Activated CD4-positive, alpha-beta memory T cell treated with anti-CD3 and anti-CD28 coated beads, Interleukin-2, amount 10 ng/mL, durations not matched to agents 7 days and 5 days (primary cell): ENCODE measurements at places on chromosomes 11 and 22.
A peak's percentile ranks its signal among the peaks of the same experiment; 100 is the strongest.

DNA sequence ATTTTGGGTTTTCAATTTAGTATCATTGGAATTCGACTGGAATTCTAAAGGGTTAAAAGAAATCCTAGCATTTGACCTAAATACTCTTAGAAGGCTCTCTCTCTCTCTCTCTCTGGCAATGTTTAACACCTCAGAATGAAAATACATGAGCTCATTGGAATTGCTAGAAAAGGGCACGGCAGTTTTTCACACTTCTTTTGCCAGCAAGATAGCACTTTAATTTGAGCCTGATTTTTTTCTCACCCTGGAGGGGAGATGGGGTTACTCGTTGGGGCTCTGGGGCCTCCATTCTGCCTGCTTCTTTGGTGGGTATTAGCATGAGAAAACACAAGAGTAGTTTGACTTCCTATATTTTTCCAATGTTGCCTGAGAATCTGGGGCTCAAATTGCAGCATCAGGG is 22.8 kb upstream of the CLMP start:
- peaks cover 31% of the 10 kb centered on the region for H3K27me3 ChIP-seq
- H3K4me1 ChIP-seq: no peaks in the 10 kb centered on the region
- H3K4me3 ChIP-seq: no peak overlapping the region
- H3K36me3 ChIP-seq: no peaks in the 10 kb centered on the region
- no peak for DNase-seq

- H3K27ac ChIP-seq: no peak overlapping the region
- no peak overlapping the region for H3K4me3 ChIP-seq
- no peaks in the 10 kb centered on the region for H3K4me1 ChIP-seq
- H3K36me3 ChIP-seq: no peaks in the 10 kb centered on the region
These were observed 50.8 kb downstream of the HIPK3 start for GRCh38 chr11:33307984-33308383.

GRCh38 chr22:20536590-20537324 is 29.3 kb downstream of the MED15 start:
- no peak overlapping the region for H3K4me3 ChIP-seq

DNA sequence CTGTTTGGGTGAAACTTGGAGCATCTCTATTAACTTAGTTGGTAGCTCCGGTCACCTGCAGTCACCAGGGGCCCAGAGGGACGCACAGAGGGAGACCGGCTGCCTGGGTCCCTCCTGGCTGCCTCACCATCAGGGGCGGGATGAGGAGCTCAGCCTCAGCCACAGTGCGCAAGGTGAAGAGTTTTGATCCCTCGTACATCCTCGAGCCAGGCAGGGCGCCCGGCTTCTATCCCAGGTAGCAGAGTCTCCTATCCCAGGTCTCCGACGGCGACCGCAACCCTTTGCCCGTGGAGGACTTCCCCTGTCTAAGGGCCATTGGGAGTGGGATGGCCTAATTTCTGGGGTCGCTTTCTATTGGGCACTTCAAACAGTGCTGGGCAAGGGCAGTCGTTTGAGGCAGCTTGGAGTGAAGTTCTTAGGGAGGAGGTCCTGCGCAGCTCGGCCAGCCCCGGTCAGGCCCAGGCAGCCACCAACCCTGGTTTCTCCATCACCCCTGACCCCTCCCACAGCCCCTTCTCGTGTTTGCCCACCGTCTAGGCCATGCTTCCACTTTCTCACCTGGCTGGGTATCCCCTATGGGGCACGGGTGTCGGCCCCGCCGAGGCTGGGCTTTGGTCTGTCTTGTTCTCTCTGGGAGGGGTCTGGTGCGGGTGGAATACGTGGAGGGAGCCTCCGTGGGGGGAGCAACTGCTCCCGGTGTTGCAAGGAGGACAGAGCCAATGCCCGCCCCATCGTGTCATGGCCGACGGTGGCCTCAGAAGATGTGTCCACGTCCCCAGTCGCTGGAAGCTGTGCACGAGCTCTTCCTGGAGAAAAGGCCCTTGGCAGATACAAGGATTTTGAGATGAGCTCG is 3.6 kb upstream of the MRGPRG start:
- DNase-seq: peak; percentile 15
- H3K27me3 ChIP-seq: peaks cover 2% of the 10 kb centered on the region
- H3K27ac ChIP-seq: no peak overlapping the region
- no peak overlapping the region for H3K4me3 ChIP-seq

DNA sequence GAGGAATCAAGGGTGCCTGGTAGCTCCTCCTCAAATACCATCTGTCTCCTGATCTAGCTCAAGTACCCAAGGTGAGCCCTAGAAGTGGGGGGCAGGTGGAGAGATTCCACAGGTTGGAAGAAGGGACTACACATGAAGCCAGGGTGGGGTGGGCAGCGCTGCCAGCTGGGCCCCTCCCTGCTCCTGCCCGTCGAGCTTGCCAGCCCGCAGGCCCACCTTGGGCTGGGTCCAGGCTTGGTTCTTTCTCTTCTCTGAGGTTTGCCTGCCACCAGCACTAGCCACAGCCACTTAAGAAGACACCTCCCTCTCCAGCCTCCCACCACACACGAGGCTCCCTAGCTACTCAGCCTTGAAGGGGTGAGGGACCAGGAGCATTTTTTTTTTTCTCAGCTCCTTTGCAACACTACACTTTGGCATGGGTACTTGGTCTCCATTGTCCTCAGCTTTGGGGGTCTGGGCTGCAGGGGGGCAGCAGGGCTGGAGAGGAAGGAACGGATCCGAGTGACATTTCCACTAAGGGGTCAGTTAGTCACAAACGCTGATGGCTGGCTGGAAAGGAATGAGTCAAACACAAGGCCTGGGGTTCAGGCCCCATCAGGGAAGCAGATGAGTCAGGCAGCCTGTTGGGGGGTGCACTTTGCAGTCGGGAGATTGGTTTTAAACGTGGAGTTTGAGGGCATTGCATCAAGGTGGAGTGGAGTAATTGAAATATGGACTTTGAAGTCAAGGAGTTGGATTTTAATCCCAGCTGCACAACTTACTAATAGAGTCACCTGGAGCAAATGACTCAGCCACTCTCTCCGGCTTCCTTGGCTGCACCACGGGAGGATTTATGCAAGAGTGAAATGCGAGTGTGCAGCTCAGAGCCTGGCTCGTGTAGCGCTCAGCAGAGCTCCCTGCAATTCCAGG is 7.4 kb upstream of the NPTXR start:
- H3K4me1 ChIP-seq: no peaks in the 10 kb centered on the region
- peaks cover 36% of the 10 kb centered on the region for H3K27me3 ChIP-seq
- H3K36me3 ChIP-seq: no peaks in the 10 kb centered on the region
- H3K4me3 ChIP-seq: no peak overlapping the region
- no peak for DNase-seq
- no peak overlapping the region for H3K27ac ChIP-seq

- no peak for DNase-seq
- H3K36me3 ChIP-seq: no peaks in the 10 kb centered on the region
- H3K27me3 ChIP-seq: no peaks in the 10 kb centered on the region
- H3K4me1 ChIP-seq: no peaks in the 10 kb centered on the region
- H3K4me3 ChIP-seq: no peak overlapping the region
These were observed 51.0 kb downstream of the MYO7A start for GRCh38 chr11:77179048-77179447.

- H3K4me1 ChIP-seq: no peaks in the 10 kb centered on the region
- no peak overlapping the region for H3K4me3 ChIP-seq
- DNase-seq: no peak
- H3K27ac ChIP-seq: no peak overlapping the region
- peaks cover 6% of the 10 kb centered on the region for H3K27me3 ChIP-seq
- no peaks in the 10 kb centered on the region for H3K36me3 ChIP-seq
These were observed 38.3 kb upstream of the CCDC34 start for GRCh38 chr11:27401280-27401832.

DNA sequence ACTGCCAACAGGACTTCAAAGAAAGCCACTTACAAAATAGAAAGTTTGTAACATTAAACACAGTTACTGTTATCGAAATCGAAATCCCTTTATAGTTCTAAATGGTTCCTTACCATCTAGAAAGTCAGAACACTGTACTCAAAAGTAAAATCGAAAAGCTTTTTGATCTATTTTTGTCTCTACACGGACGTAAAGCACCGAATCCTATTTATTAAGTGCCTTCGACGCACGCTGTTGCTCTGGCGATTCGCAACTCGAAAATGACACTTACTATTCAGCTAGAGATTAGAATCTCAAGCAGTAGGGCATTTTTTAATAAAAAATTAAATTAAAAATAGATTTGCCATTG is 78.3 kb downstream of the LARGE1 start:
- H3K36me3 ChIP-seq: no peaks in the 10 kb centered on the region
- H3K4me3 ChIP-seq: no peak overlapping the region
- no peaks in the 10 kb centered on the region for H3K4me1 ChIP-seq
- H3K27ac ChIP-seq: no peak overlapping the region
- H3K27me3 ChIP-seq: no peaks in the 10 kb centered on the region

DNA sequence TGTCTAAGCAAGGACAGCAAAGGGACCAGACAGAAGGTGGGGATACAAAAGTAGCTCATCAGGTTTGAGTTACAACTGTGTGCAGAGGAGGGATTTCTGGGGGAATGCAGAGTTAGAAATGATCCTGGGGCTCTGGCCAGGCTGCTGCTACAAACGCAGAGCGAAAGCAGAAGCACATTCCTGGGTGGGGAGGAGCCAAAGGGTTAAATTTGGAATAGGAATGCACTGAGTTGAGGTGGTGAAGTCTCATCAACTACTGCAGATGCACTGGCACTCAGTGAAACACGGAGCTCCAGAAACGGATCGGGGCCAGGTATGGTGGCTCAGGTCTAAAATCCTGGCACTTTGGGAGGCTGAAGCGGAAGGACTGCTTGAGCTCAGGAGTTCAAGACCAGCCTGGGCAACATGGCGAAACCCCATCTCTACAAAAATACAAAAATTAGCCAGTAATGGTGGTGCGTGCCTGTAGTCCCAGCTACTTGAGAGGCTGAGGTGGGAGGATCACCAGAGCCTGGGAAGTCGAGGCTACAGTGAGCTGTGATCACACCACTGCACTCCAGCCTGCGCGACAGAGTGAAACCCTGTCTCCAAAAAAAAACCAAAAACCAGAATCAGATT is 3.2 kb downstream of the CHKA start:
- H3K4me3 ChIP-seq: no peak overlapping the region
- no peaks in the 10 kb centered on the region for H3K27me3 ChIP-seq
- no peaks in the 10 kb centered on the region for H3K36me3 ChIP-seq
- peaks cover 12% of the 10 kb centered on the region for H3K4me1 ChIP-seq
- H3K27ac ChIP-seq: no peak overlapping the region
- DNase-seq: no peak

DNA sequence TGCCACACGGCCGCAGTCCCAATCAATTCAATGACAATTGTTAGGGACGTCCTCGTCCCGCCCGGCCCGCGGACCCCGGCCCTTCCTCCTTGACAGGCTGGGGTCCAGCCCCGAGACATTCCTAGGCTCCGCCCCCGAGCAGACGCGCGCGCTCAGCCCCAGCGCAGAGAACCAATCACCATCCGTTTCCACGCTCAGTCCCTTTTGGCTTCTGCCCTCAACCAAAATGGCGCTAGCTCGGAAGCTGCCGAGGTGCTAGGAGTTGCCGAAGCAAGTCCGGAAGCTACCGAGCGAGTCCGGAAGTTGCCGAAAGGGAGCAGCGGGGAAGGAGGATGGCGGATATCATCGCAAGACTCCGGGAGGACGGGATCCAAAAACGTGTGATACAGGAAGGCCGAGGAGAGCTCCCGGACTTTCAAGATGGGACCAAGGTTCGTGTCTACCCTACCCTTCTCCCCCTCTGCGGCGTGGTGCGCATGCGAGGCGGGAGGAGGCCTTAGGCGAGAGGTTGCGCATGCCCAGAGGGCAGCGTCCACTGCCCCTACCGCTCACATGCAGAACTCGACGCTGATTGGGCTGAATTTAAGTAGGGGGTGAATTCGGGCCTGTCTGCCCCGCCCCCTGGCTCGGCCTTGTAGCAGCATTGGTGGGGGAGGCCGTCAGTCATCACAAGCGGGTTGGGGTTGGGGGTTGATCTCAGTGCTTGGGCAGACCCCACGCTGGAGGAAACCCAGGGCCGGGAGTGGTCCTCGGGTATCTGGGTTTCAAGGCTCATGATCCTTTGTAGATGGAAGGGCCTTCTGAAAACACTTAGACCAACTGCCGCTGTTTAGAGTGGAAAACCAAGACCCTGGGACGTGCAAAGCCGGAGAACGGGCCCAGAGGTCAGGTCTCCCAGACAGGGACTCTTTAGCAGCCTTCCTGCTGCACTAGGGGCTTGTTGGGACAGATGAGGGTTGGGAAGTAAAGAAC is at the start of gene AIP:
AIP (plus strand) TSS at position 200 of the 972 bp plus-strand sequence; CDS start at position 333, 133 bp downstream.
- H3K36me3 ChIP-seq: peaks cover 29% of the 10 kb centered on the region
- H3K4me1 ChIP-seq: peaks cover 55% of the 10 kb centered on the region
- H3K4me3 ChIP-seq: peak within 1 kb of the TSS; percentile 89
- peak; percentile 98 for DNase-seq

GRCh38 chr22:37263966-37264887 is 18.1 kb upstream of the CYTH4 start:
- no peak overlapping the region for H3K4me3 ChIP-seq
- peaks cover 4% of the 10 kb centered on the region for H3K36me3 ChIP-seq
- H3K27me3 ChIP-seq: peaks cover 8% of the 10 kb centered on the region
- peaks cover 40% of the 10 kb centered on the region for H3K4me1 ChIP-seq

DNA sequence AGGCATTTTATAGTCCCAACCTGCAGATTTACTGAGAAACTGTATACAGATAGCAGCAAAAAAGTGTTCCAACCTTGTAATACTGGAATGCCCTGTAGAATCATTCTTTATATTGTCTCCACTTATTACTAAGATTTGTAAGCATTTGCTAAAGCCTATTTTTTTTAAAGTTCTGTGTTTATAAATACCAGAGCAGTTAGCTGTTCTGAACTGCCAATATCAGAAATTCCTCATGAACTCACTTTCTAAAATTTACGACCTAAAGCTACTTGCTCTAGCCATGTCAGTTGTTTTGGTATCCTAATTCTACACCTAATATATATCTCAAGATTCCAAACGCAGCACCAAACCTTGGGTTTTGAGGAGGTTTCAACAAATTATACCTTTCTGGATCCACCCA is 103.2 kb downstream of the C11orf65 start:
- no peaks in the 10 kb centered on the region for H3K4me1 ChIP-seq
- H3K36me3 ChIP-seq: peaks cover 43% of the 10 kb centered on the region
- no peaks in the 10 kb centered on the region for H3K27me3 ChIP-seq

- DNase-seq: no peak
- no peak overlapping the region for H3K27ac ChIP-seq
- H3K36me3 ChIP-seq: no peaks in the 10 kb centered on the region
These were observed 45.7 kb upstream of the SYT13 start for GRCh38 chr11:45331839-45332238.

- peaks cover 24% of the 10 kb centered on the region for H3K36me3 ChIP-seq
- peak; percentile 58 for DNase-seq
- H3K4me1 ChIP-seq: no peaks in the 10 kb centered on the region
- H3K27ac ChIP-seq: no peak overlapping the region
- H3K4me3 ChIP-seq: no peak overlapping the region
- no peaks in the 10 kb centered on the region for H3K27me3 ChIP-seq
These were observed 20.9 kb downstream of the SERGEF start for GRCh38 chr11:17991783-17992433.

- no peaks in the 10 kb centered on the region for H3K4me1 ChIP-seq
- DNase-seq: no peak
- H3K36me3 ChIP-seq: no peaks in the 10 kb centered on the region
- H3K27me3 ChIP-seq: peaks cover 15% of the 10 kb centered on the region
These were observed 20.2 kb downstream of the DDX25 start for GRCh38 chr11:125924384-125925007.

GRCh38 chr11:30458541-30458940 is 127.6 kb downstream of the MPPED2 start:
- H3K36me3 ChIP-seq: no peaks in the 10 kb centered on the region
- no peaks in the 10 kb centered on the region for H3K27me3 ChIP-seq
- no peak overlapping the region for H3K27ac ChIP-seq
- DNase-seq: no peak
